ENCODE measurements at places on chromosomes 12 and 14. TPM values are rescaled to one million over a fixed set of nuclear protein-coding genes. Genes with fewer than 3 reads are reported as not detected.
A peak's percentile ranks its signal among the peaks of the same experiment; 100 is the strongest.

Gene TAS2R50
- not detected for total RNA-seq

Gene CD163L1
- total RNA-seq: not detected

Gene CLSTN3
- 4.5 TPM for total RNA-seq

Gene ENO2
- 16.3 TPM for total RNA-seq

Gene KIF26A
- not detected for total RNA-seq

- DNase-seq: no peak
- no peak overlapping the region for H3K27ac ChIP-seq
- H3K4me1 ChIP-seq: no peaks in the 10 kb centered on the region
- H3K4me3 ChIP-seq: no peak overlapping the region
Measured at GRCh38 chr12:47604221-47604873, 101.5 kb downstream of the RPAP3 start.

- H3K27ac ChIP-seq: peak overlapping the region; percentile 64
- peak; percentile 67 for DNase-seq
- peaks cover 18% of the 10 kb centered on the region for H3K4me1 ChIP-seq
- no peaks in the 10 kb centered on the region for H3K27me3 ChIP-seq
- H3K36me3 ChIP-seq: no peaks in the 10 kb centered on the region
- H3K4me3 ChIP-seq: no peak overlapping the region
Measured at GRCh38 chr14:99996951-99997571, 68.2 kb upstream of the EVL start.

DNA sequence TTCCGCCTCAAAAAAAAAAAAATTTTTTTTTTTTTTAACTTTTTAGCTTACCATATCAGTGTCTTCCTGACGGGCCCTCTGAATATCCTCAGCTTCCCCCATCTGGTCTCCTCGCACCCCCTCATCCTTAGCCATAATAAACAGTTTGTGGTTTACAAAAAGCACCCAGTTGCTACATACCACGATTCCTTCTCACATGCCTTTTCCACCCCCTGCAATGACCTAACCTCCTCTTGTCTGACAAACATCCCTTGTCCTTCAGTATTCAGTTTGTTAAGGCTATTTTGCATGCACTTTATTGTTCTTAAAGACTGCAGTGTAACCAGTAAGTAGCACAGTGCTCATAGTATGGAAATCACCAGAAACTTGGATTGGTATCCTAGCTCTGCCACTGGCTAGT is 88.5 kb downstream of the PPM1H start:
- no peak overlapping the region for H3K27ac ChIP-seq
- H3K36me3 ChIP-seq: no peaks in the 10 kb centered on the region
- H3K27me3 ChIP-seq: no peaks in the 10 kb centered on the region

- no peaks in the 10 kb centered on the region for H3K36me3 ChIP-seq
- no peak overlapping the region for H3K4me3 ChIP-seq
- no peak for DNase-seq
- no peaks in the 10 kb centered on the region for H3K4me1 ChIP-seq
- no peak overlapping the region for H3K27ac ChIP-seq
Measured at GRCh38 chr12:67893022-67893580, 96.1 kb upstream of the IFNG-AS1 start.

All from GM23248 (cell line).